ENCODE measurements at places on chromosomes 3 and 15.

DNA sequence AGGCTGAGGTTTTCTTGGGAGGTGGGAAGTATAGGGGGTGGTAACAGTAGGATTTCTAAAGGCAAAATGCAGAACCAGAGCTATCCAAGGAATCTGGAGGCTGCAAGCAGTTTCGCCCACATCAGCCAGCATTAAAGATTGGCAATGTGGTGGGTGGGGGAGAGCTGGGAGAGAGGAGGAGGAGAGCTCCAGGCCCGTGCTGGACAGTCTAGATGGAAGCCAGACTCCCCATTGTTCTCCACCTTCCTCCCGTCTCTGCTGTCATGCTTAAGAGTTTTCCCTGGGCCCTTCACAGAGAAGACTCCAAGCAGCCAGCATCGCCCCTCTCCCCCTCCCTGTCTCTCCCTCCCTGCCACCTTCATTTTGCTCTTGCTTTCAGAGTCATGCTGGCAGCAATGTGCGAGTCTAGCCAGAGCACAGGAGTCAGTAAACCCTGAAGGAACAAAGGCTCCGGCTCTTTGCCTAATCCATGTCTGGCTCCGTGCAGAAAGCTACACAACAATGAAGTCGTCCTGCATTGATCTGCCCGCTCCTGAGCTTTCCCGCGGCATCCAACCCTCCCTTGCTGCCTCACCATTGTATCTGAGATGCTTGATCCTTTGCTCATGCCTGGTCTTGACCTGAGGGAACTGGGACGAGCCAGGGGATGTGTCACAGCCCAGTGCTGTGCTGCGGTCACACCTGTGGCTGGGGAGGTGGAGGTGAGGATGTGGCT lies 282.9 kb downstream of the NTRK3 start:
- H3K27ac ChIP-seq = no peak overlapping the region
- no peaks in the 10 kb centered on the region for H3K4me1 ChIP-seq
- no peaks in the 10 kb centered on the region for H3K36me3 ChIP-seq
- no peak for ATAC-seq
- no peak overlapping the region for H3K4me3 ChIP-seq
- no peaks in the 10 kb centered on the region for H3K27me3 ChIP-seq

DNA sequence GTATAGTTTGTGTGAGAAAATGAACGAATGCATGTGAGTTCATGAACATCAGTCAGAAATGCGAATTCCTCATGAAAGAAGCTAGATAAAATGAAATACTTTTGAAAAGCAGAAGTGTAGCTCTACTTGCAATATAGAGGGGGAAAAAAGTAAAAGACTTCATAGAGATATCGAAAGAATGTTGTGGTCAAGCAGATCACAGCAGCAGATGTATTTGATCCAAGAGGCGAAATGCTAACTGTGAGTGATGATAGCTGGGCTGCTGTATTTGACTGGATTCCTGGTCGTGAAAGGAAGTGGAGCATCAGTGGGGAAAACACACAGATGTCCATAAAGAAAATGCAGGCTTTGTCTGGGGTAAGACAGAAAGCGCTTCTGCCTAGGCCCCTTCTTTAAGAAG lies 112.4 kb downstream of the ADAMTSL3 start:
- H3K36me3 ChIP-seq = no peaks in the 10 kb centered on the region
- H3K4me1 ChIP-seq = no peaks in the 10 kb centered on the region

DNA sequence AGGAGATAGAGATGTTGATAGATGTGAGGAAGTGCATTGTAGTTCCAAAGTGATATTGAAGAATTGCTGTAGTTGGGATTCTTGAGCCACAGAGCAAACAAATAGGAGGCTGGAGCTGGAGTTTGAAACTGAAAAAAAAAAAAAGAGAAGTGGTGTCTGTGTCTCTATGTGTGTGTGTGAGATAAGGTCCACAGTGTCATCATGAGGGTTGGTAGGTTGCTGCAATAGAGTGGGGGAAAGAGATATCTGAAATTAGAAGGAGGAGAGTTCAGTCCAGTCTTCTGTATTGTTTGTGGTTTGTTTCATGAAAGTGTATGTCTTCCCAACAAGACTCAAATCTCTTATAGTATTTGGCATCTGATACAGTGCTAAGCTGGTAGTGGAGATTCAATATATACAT lies 37.3 kb upstream of the CACNA1D start:
- no peaks in the 10 kb centered on the region for H3K4me1 ChIP-seq
- no peaks in the 10 kb centered on the region for H3K36me3 ChIP-seq
- H3K4me3 ChIP-seq = no peak overlapping the region
- H3K27me3 ChIP-seq = no peaks in the 10 kb centered on the region
- H3K27ac ChIP-seq = no peak overlapping the region
- no peak for ATAC-seq

DNA sequence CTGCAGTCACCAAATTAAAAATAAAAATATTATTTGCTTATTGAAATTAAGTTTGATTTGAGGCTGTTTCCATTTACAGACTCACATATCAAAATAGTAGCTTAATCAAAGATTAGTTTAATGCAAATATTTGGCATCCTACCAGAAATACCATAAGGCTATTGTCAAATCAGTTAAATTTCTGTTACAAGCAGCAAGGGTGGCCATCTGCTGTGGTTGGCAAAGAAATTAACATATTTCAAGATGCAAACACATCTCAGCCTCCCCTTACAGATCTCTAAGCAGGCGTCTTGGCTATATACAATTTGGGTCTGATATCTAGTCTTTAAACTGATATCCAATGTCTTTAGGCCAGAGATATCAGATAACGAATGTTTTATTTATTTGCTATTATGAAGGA lies 83.2 kb upstream of the NEDD4 start:
- H3K27me3 ChIP-seq = no peaks in the 10 kb centered on the region
- no peak overlapping the region for H3K4me3 ChIP-seq
- no peaks in the 10 kb centered on the region for H3K4me1 ChIP-seq
- no peaks in the 10 kb centered on the region for H3K36me3 ChIP-seq

GRCh38 chr3:325495-325894 lies 128.9 kb downstream of the CHL1 start:
- no peak overlapping the region for H3K27ac ChIP-seq
- H3K27me3 ChIP-seq = no peaks in the 10 kb centered on the region
- no peaks in the 10 kb centered on the region for H3K36me3 ChIP-seq

DNA sequence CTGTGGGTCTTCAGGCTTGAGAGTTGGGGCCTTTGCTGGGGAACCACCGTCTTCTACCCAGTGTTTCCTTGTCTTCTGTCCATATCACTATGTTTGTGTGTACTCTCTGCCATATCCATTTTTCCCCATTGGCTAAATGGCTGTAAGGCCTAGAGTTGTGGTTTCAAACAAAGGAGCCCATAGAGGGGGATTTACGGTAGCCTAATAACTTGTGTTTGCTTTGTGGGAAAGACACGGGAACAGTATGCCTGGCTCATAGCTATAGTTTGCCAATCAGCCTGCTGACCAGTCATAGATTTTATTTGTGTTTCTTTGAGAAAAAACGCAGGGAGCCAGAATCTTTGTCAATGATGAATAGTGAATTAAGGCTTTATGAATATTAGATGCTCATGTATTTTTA lies 554.8 kb downstream of the NAALADL2 start:
- H3K27ac ChIP-seq = no peak overlapping the region
- H3K4me1 ChIP-seq = no peaks in the 10 kb centered on the region
- H3K4me3 ChIP-seq = no peak overlapping the region
- H3K36me3 ChIP-seq = no peaks in the 10 kb centered on the region
- ATAC-seq = no peak
- no peaks in the 10 kb centered on the region for H3K27me3 ChIP-seq

DNA sequence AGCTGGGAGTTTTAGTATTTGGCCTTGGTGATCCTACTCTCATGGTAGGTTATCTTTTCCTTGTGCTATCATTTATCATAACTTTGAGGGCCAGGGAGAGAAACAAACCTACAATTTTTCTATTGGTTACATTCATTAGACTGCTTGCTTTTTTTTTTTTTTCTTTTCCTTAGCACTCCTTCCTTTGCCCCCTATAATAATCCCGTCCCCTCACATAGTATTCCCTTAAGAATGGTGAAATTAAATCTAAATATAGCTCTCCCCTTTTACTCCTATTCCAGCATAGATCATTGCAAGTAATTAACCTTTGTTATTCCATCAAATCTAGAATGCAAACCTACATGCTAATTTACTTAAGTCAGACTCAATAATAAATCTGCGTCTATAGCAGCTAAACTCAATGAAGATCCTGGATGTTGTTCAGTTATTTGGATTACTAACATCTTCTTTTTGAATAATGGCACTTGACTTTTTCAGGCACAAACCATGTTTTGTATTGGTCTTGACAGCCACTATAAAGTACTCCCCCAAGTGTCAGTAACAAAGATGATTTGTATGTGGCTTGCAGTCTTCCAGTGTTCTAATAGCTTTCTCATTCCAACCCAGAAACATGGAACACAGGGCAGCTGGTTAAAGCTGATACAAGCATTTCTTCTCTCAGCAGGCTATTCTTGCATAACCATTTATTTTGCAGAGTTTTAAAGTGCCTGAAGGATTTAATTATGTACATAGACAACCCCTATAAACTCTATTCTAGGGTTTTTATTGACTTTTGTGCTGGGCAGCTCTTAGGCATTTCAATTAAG lies 420.6 kb downstream of the MECOM start:
- ATAC-seq = no peak
- H3K27me3 ChIP-seq = peaks cover 24% of the 10 kb centered on the region
- no peak overlapping the region for H3K4me3 ChIP-seq
- no peak overlapping the region for H3K27ac ChIP-seq

DNA sequence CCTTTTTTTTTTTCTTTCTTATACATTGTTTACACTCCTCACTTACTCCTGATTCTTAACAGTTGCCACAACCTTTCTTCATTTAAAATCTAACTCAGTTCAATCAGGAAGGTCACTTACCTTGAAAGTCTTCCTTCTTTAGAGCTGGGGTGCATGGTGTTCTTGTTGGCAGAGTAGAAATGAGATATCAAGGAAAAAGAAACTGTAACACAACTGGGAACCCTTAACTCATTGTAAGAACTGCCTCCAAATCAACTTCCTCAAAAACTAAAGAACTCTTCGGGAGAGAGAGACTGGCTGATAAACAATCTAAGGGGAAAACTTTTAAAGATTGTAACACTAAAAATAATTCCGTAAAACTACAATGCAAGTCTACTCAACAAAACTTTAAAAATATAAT lies 1.4 kb upstream of the APPL1 start:
- H3K27me3 ChIP-seq = no peaks in the 10 kb centered on the region
- no peaks in the 10 kb centered on the region for H3K36me3 ChIP-seq
- H3K27ac ChIP-seq = peak overlapping the region; percentile 74
- H3K4me1 ChIP-seq = peaks cover 34% of the 10 kb centered on the region
- no peak overlapping the region for H3K4me3 ChIP-seq
- ATAC-seq = no peak

- peaks cover 8% of the 10 kb centered on the region for H3K36me3 ChIP-seq
- H3K4me3 ChIP-seq = peak overlapping the region; percentile 91
- no peaks in the 10 kb centered on the region for H3K27me3 ChIP-seq
- peaks cover 40% of the 10 kb centered on the region for H3K4me1 ChIP-seq
Observed at GRCh38 chr15:44662478-44663409, 718 bp downstream of the SPG11 start.

- H3K27ac ChIP-seq = no peak overlapping the region
- no peaks in the 10 kb centered on the region for H3K27me3 ChIP-seq
- no peak overlapping the region for H3K4me3 ChIP-seq
- no peak for ATAC-seq
- no peaks in the 10 kb centered on the region for H3K4me1 ChIP-seq
Observed at GRCh38 chr15:76234337-76234889, 76.9 kb downstream of the ETFA start.

- H3K27ac ChIP-seq = no peak overlapping the region
- no peaks in the 10 kb centered on the region for H3K27me3 ChIP-seq
- no peak for ATAC-seq
- H3K36me3 ChIP-seq = peaks cover 60% of the 10 kb centered on the region
- H3K4me3 ChIP-seq = no peak overlapping the region
Observed at GRCh38 chr15:51802593-51802992, 26.9 kb upstream of the TMOD3 start.

DNA sequence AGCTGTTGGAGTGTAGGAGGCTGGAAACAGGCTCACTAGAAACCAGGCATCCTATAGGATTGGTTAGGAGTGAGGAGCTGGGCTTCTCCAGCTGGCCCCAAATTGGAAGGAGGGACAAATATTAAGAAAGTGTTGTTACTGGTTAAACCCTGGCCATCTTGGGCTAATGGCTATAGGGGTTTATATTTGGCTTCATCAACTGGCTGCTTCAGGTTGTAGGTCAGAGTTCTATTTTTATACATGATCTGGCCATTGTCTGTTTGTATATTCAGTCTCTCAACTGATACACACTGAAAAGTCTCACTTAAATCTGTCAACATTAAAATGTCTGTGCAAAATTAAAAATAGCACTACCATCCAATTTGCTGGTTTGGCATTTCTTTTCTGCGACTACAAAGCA lies 70.2 kb upstream of the ARRDC4 start:
- H3K4me3 ChIP-seq = no peak overlapping the region
- H3K27ac ChIP-seq = no peak overlapping the region
- no peaks in the 10 kb centered on the region for H3K36me3 ChIP-seq
- ATAC-seq = no peak
- H3K27me3 ChIP-seq = no peaks in the 10 kb centered on the region

DNA sequence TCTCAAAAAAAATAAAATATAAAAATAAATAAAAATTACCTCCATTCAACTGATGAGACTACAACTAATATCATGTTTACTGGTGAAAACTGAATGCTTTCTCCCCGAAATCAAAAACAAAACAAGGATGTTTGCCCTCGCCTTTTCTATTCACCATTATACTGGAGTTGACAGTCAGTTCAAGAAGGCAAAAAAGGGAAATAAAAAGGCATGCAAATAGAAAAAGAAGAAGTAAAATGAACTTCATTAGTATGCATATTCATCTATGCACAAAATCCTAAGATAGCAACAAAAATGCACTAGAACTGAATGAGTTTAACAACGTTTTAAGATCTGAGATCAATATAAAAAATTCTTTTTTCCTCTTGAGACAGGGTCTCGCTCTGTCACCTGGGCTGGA lies 72.7 kb upstream of the FAM174B start:
- no peak overlapping the region for H3K27ac ChIP-seq
- no peaks in the 10 kb centered on the region for H3K36me3 ChIP-seq
- H3K4me3 ChIP-seq = no peak overlapping the region

- no peaks in the 10 kb centered on the region for H3K4me1 ChIP-seq
- no peak for ATAC-seq
- H3K27ac ChIP-seq = no peak overlapping the region
- no peak overlapping the region for H3K4me3 ChIP-seq
- H3K27me3 ChIP-seq = no peaks in the 10 kb centered on the region
Observed at GRCh38 chr15:66896611-66897010, 168.8 kb upstream of the SMAD3 start.

DNA sequence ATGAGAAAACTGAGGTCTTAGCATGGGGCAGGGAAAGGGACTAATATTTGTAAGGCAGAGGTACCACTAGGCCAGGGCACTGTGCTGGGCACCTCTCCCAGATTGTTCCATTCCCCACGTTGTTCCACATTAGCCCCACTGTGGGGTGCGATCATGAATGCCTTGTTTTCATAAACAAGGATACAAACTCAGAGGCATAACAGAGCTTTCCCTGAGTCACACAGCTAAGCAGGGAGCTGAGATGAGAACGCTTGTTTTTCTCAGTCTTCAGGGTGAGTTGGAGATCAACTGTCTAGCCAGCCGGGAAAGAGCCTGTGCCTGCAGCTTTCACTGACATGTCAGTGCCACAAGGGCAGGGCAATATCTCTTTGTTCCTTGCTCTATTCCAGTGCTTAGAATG lies 47.9 kb upstream of the ITGA11 start:
- no peaks in the 10 kb centered on the region for H3K36me3 ChIP-seq
- no peak for ATAC-seq
- H3K4me1 ChIP-seq = peaks cover 7% of the 10 kb centered on the region
- no peak overlapping the region for H3K4me3 ChIP-seq

Data from stimulated activated memory B cell treated with anti-CD40 and anti-IgM and Interleukin-4, amounts not matched to agents 10 μg/mL and 1 μg/mL and 100 μg/mL, for 72 hours (primary cell).